ENCODE measurements at places on chromosomes 7 and 10. TPM values are rescaled to one million over a fixed set of nuclear protein-coding genes. Genes with fewer than 3 reads are reported as not detected.

DNA sequence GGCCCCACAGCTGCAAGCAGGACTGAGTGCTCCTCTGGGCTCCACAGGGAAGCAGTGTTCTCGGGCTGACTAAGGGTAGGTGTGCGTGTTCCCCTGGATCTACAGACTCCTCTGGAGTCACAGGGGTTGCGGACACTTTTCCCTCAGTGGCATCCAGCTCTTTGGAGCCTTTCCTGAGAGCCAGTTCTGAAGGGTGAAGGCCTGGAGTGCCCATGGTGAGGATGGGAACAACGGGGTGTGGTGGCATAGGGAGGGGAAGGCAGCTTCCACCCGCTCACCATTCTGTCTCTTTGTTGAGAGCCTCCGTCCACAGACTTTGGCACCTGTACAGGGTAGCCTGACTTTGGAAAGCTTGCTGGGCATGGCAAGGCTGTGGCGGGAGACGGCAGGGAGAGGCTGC, 104.1 kb upstream of the PCBD1 start:
- no peak overlapping the region for H3K4me3 ChIP-seq
- DNase-seq: no peak
- no peak overlapping the region for H3K27ac ChIP-seq
- no peaks in the 10 kb centered on the region for H3K4me1 ChIP-seq

GRCh38 chr10:9450801-9451200, 1396.3 kb downstream of the GATA3 start:
- H3K4me3 ChIP-seq: no peak overlapping the region
- H3K27ac ChIP-seq: no peak overlapping the region
- H3K36me3 ChIP-seq: no peaks in the 10 kb centered on the region
- DNase-seq: no peak
- no peaks in the 10 kb centered on the region for H3K27me3 ChIP-seq

FAM131B gene
- 0.25 TPM for total RNA-seq

DNA sequence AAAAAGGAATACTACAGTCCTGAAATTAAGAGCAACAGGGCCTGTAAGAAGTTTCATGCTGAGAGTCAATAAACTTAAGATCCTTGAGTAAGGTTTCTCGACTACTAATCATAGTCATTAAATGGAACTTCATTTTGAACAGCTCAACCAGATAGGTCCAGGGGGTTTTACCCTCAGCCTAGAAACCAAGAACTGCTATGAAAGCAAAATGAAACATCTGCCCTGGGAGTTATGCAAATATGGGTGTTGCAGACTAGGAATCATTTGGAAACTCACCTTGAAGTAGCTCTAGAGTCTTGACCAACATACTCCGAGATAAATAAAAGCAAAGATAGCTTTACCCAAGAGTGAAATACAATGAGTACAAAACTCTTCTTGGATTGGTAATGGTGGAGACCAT, 128.0 kb downstream of the HGF start:
- H3K4me3 ChIP-seq: no peak overlapping the region
- DNase-seq: no peak
- H3K27ac ChIP-seq: no peak overlapping the region
- H3K4me1 ChIP-seq: peaks cover 11% of the 10 kb centered on the region
- H3K27me3 ChIP-seq: no peaks in the 10 kb centered on the region

GRCh38 chr7:140214075-140214684, 37.4 kb upstream of the KDM7A start:
- H3K4me1 ChIP-seq: peaks cover 7% of the 10 kb centered on the region
- peak; percentile 29 for DNase-seq
- H3K27me3 ChIP-seq: no peaks in the 10 kb centered on the region
- H3K36me3 ChIP-seq: no peaks in the 10 kb centered on the region

CCDC126 gene
- 4.7 TPM for total RNA-seq

- H3K4me1 ChIP-seq: peaks cover 6% of the 10 kb centered on the region
- H3K36me3 ChIP-seq: no peaks in the 10 kb centered on the region
- H3K27ac ChIP-seq: no peak overlapping the region
- H3K4me3 ChIP-seq: no peak overlapping the region
Measured at GRCh38 chr10:46218921-46219320, 67.9 kb upstream of the ANTXRL start.

DNA sequence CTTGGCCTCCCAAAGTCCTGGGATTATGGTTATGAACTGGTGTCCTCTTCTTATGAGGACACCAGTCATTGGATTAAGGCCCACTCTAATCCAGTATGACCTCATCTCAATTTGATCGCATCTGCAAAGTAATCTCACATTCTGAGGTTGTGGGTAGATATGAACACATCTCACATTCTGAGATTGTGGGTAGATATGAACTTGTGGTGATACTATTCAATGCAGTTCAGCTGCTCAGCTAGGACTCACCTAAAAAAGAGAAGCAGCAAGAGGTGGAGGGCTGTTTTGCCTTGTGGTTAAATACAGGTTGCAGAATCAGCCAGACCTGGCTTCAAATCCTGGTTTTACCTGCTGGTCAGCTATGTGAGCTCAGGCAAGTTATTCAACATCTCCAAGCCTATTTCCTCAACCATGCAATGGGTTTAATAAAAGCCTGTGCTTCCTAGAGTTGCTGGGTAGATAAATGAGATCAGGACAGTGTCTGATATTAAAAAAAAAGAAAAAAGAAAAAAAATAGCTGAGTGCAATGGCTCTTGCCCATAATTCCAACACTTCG, 8.5 kb upstream of the BAG3 start:
- no peak overlapping the region for H3K27ac ChIP-seq
- H3K4me3 ChIP-seq: no peak overlapping the region
- H3K27me3 ChIP-seq: no peaks in the 10 kb centered on the region
- no peaks in the 10 kb centered on the region for H3K36me3 ChIP-seq
- DNase-seq: no peak
- H3K4me1 ChIP-seq: no peaks in the 10 kb centered on the region

DNA sequence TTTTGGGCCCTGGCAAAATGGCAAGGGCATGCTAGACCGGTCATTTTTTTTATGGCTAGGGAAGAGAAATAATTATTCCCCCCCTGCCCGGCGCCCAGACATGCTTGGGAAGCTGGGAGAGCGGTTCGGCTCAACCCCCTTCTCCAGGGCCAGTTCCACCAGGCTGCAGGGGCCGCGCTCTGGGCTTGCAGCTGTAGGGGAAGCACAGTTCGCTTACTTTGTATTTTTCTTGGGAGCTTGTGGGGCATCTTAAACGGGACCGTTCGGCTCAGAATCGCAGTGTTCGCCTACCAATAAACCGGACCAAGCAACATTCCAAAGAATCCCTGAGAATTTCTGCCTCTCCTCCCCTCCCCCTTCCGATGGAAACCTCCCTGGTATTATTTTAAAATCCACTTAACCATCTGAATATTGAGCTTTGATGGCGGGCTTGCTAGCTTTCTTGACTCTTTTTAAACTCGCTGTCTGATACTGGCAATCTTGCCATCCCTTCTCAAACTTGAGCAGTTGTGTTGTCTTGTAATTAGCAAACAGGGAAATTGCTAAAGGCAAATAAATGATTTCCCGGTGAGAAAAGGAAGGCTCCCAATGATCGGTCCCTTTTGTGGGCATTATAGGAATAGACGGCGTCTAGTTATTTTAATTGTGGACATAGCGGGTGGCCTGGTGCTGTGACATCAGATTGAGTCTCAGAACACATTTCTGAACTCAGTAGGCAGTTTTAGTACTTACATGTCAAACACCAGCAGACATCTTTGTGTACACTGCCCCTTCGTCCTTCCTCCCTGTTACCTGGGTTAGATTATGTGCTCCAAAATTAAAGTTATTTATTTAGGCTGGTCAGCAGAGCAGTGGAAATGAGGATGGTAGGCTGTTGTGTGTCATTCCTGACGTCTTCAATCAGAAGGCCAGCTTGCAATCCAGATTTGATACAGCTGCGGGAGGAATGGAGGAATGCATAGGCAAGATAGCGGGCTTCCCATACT, 3.4 kb downstream of the TCF7L2 start:
- H3K36me3 ChIP-seq: peaks cover 37% of the 10 kb centered on the region
- peak overlapping the region; percentile 76 for H3K4me3 ChIP-seq
- peak overlapping the region; percentile 87 for H3K27ac ChIP-seq
- DNase-seq: peak; percentile 48
- no peaks in the 10 kb centered on the region for H3K27me3 ChIP-seq

NPY4R2 gene
- total RNA-seq: not detected

DNA sequence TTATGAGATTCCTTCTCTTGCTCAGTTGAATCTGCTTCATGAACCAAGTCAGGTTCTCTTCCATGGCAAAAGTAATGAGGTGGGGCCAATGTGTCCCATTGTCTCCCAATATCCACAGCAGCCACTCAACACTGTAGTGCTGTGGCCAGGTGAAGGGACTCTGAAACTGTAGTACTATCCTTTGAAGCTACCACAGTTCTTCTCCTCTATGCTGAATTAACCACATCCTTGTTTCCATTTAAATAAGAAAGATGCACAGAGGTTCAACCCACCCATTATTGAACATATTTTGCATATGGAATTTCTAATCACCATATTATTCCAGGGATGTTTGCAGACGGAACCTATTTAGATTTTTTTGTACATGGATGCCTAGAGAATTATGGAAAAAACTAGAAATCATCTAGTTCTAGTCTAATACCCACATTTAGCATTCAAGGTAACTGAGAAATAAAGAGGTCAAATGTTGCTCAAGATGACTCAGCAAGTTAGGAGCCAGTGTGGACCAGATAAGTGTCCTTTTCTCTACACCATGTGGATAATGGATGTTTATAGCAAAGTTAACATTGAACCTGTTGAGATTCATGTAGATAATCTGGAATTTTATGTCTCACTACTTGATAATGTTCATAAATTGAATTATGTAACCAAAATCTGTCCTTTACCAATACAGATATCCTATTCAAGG, 64.5 kb downstream of the LRRTM3 start:
- H3K27ac ChIP-seq: no peak overlapping the region
- H3K36me3 ChIP-seq: no peaks in the 10 kb centered on the region
- DNase-seq: no peak
- no peak overlapping the region for H3K4me3 ChIP-seq
- peaks cover 62% of the 10 kb centered on the region for H3K27me3 ChIP-seq

GRCh38 chr10:132921818-132922807, 20.3 kb downstream of the CFAP46 start:
- no peaks in the 10 kb centered on the region for H3K4me1 ChIP-seq
- H3K27me3 ChIP-seq: no peaks in the 10 kb centered on the region
- no peak for DNase-seq
- no peak overlapping the region for H3K27ac ChIP-seq
- H3K4me3 ChIP-seq: no peak overlapping the region
- no peaks in the 10 kb centered on the region for H3K36me3 ChIP-seq

GRCh38 chr10:111083222-111084095, 6.6 kb downstream of the ADRA2A start:
- no peaks in the 10 kb centered on the region for H3K27me3 ChIP-seq
- no peak for DNase-seq
- H3K4me3 ChIP-seq: no peak overlapping the region
- no peaks in the 10 kb centered on the region for H3K36me3 ChIP-seq
- no peak overlapping the region for H3K27ac ChIP-seq
- no peaks in the 10 kb centered on the region for H3K4me1 ChIP-seq

OR13A1 gene
- total RNA-seq: not detected

UPK3BL1 gene
- 22.6 TPM for total RNA-seq

DNA sequence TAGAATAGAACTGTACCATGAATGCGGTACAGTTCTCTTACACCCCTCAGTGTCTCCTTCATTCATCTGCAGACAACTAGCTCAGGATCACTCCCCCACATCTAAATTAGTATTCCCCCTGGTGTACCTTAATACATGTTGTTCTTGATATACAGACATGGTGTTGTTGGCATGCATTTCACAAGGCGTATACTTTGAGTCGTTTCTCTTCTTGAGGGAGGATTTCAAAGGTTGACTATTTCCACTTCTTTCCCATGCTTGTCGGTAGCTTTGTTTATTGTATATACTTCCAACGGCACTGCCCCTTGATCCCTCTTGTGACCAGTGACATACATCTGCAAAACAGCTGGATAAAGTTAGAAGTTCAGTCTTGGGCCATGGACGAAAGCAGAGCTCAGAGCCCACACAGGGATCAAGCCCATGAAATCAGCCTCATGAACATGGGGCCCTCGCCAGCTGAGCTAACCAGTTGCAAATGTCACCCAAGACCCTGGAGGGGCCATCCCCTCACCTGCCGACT, 8.6 kb downstream of the CPA4 start:
- H3K27ac ChIP-seq: no peak overlapping the region
- no peak overlapping the region for H3K4me3 ChIP-seq
- H3K4me1 ChIP-seq: no peaks in the 10 kb centered on the region
- DNase-seq: no peak
- H3K36me3 ChIP-seq: no peaks in the 10 kb centered on the region

HILPDA gene
- total RNA-seq: 6.2 TPM

MMP21 gene
- total RNA-seq: not detected

GRCh38 chr7:157395206-157395605, 58.4 kb downstream of the DNAJB6 start:
- peaks cover 11% of the 10 kb centered on the region for H3K4me1 ChIP-seq
- no peaks in the 10 kb centered on the region for H3K27me3 ChIP-seq
- peaks cover 54% of the 10 kb centered on the region for H3K36me3 ChIP-seq
- H3K27ac ChIP-seq: no peak overlapping the region
- no peak overlapping the region for H3K4me3 ChIP-seq
- no peak for DNase-seq

Data from MCF 10A (cell line).